T47D (cell line): ENCODE measurements at places on chromosomes 4 and X.

GRCh38 chr4:40722576-40723161, 27.1 kb upstream of the NSUN7 start:
- DNase-seq, result no peak

- no peak for DNase-seq
Measured at GRCh38 chr4:168118116-168118655, 25.8 kb downstream of the ANXA10 start.

DNA sequence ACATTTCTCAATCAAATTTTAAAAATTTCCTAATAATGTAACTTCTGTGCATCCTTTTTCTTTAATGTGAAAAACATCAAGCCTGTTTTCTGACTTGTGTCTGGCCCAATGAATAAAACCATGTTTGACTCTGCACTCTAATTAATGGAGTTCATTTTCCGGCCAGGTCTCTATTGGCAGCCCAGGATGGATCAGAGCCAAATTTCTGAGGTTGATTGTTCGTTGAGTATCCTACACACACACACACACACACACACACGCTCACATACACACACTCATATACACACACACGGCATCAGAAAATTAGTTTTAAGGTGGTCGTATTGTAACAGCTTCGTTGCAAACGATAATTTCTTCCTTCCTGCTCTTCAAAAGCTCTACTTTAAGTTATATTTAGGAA, 28.9 kb upstream of the TLL1 start:
- DNase-seq, result no peak

DNA sequence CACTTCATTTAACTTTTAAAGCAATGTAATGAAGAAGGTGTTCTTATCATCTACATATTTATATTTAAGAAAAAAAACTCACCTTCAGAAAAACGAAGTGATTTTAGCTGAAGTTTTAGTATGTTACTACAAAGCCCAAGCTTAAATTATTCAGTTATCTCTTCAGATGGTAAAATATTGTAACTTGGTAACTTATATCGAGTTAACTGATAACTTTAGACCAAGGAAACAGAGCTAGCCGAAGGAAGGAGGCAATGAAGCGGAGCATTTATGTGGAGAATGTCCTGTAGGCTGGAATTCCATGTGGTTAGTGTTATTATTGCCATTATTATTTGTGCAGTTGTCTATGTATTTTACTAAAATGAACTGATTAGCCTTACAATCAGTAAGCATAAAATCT, 1102.1 kb upstream of the LCORL start:
- no peak for DNase-seq

DNA sequence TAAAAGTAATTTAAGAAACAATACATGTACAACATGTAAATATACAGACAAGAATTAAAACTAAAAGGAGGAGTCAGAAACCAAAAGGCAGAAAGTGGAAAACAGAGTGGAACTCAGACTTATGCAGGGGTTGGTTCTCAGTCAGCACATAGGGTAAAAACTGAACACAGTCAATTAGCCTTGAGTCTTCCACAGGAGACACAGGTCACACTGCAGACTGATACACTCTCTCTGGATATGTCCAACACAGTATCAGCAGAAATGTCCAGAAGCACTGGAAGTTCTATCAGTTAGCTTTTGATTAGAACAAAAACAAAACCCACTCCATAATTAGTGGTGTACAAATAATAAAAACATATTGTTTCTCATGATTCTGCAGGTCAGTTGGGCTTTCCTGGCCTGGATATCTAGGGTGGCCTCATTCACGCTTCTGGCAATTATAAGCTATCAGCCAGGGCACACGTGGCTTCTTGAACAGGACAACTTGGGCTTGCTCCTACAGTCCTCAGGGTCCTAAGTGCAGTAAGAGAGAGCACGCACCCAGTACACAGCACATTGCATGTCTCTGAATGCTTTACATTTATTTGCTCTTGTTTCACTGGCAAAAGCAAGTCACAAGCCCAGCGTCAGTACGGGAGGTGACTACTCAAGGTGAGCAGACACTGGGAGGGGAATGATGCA, 21.6 kb downstream of the TEC start:
- no peak for DNase-seq

GRCh38 chrX:153401133-153401764, at the start of gene PNMA6E:
PNMA6E (minus strand) TSS chrX:153401350; CDS start chrX:153398849, 2,501 bp downstream.
- DNase-seq, result no peak

- DNase-seq, result no peak
Measured at GRCh38 chr4:104940927-104941326, 205.7 kb upstream of the TET2 start.

GRCh38 chr4:3419836-3420605, 21.7 kb upstream of the HGFAC start:
- DNase-seq, result no peak

GRCh38 chr4:189809241-189809735, 131.4 kb upstream of the FRG1 start:
- no peak for DNase-seq

- no peak for DNase-seq
Measured at GRCh38 chr4:52049266-52049665, 1.8 kb upstream of the SPATA18 start.

DNA sequence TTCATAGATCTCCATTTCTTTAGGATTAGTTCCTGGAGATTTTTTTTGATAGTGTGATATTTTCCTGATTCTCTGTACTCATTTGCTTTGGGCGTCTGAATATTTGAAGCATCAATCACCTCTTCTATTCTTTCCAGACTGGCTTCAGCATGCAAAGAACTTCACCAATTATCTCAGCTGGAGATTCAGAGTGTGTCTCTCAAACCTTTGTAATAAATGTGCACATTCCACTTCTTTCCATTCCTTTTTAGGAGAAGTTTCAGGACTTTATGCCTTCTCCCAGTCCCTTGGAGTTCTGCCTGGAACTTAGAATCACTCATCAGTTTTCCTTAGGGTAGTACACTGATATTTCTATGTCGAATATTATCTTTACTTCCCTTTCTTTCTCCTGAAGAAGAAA, 334.8 kb downstream of the TEX13C start:
- DNase-seq, result no peak

GRCh38 chrX:14476205-14476604, 53.1 kb upstream of the GLRA2 start:
- DNase-seq, result no peak

DNA sequence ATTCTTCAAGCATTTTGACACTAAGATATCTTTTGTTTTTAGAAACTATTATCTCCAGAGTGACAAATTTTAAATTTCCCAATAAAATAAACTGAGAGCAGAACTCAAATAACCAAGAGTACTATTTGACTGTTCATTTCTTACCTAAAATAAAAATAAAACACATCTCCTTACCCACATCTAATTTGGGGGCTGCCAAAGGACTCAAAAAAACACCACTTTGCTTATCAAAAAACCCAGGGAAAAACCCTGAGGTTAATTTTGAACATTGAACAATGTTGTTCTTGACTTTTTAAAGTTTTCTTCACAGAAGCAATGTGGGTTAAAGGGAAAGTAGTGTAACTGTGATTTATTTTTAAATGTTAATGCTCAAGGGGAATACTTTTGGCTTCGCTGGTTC, 243.0 kb upstream of the HHIP start:
- DNase-seq, result no peak

GRCh38 chrX:101164766-101165590, 54.6 kb upstream of the DRP2 start:
- no peak for DNase-seq

GRCh38 chr4:10461091-10461849, 4.0 kb upstream of the ZNF518B start:
- peak; percentile 70 for DNase-seq

DNA sequence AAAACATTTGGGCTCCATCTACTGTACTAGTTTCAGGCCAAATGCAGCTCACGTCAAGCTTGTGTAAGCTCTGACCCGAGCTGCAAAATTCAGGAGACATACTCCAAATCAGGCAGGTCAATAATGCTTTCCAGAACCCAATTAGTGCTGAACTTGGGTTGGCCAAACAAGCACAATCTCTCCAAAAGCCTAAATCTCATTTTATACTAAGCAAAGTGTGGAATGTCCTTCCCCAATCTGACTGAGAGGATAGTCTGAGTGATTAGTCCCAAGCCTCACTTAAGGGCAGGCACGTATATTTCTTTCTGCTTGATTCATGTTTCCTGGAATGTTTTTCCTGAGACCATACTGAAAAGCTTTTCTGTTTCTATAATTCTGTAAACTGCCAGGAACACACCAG, 79.9 kb downstream of the NKX6-1 start:
- DNase-seq, result no peak

DNA sequence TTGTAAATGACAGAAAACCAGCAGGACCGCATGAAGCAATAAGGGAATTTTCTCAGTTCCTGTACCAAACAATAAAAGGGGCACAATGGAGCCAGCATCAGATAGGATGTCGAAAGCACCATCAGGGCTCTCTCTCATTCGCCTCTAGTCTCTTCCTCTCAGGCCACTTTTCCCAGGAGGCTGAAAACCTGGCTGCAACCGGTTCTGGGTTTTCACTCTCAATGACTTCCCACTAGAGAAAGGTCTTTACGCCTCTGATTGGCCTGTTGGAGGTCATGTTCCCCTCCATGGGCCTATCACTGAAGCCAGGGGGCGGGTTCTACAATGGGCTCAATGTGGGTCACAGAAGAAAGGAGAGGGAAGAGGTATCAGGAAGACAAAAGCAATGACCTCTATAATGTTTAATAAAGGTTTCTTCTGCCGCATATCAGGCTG, 29.3 kb downstream of the ZNF827 start:
- peak; percentile 94 for DNase-seq

- DNase-seq, result no peak
Measured at GRCh38 chr4:858041-858481, 32.1 kb upstream of the CPLX1 start.

GRCh38 chr4:141636771-141637460, 533 bp downstream of the IL15 start:
- DNase-seq, result peak; percentile 54

DNA sequence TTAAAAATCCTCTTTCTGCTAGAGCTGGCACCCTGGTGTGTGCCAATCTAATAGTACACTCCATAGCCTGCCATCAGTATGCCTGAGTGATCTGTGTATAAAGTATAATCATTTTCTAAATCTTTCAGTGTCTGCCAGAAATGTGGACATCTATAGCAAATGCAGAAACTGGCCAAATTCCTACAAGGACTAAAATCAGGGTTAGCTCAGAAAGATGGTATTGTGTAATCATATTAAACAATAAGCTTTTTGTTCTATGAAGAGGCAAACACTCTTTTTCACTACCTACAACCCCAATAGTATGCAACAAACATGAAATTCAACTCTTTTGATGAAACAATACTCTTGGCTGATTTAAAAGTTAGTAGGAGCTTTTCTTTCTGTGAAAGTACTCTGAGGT, 7.7 kb upstream of the TXLNG start:
- DNase-seq, result no peak

GRCh38 chr4:83305187-83305586, 20.6 kb upstream of the COQ2 start:
- no peak for DNase-seq

- DNase-seq, result no peak
Measured at GRCh38 chrX:36543499-36543898, 464.7 kb upstream of the FAM47C start.

GRCh38 chrX:53558646-53559045, 124.5 kb upstream of the HSD17B10 start:
- DNase-seq, result no peak

GRCh38 chr4:7725951-7726350, 213.7 kb downstream of the AFAP1 start:
- no peak for DNase-seq

- no peak for DNase-seq
Measured at GRCh38 chr4:116018831-116019230, 905.4 kb upstream of the NDST4 start.

DNA sequence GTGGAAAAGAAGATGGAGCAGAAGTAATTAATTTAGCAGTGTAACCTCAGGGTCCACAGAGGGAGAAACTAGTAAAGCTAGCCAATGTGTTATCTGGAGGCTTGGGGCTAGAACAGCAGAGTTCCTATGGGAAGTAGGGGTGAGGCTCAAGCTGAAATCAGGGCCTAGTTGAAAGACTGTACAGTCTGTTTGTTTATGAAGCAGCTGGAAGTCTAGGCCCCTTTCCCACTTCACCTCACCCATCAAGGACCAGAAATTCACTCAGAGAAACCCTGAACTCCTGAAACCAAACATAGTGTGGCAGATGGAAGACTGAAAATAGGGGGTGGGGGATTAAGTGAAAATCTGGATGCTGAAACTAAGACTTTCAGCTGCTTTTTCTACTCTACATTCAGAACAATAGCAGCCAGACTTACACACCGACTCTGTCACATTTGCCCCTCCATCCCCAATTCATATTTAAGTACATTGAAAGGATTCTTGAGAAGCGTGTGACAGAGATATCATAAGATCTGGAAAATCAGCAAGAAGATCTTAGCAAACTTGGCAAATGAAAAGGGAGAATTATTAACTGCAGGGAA, 32.6 kb upstream of the FAM241A start:
- no peak for DNase-seq

DNA sequence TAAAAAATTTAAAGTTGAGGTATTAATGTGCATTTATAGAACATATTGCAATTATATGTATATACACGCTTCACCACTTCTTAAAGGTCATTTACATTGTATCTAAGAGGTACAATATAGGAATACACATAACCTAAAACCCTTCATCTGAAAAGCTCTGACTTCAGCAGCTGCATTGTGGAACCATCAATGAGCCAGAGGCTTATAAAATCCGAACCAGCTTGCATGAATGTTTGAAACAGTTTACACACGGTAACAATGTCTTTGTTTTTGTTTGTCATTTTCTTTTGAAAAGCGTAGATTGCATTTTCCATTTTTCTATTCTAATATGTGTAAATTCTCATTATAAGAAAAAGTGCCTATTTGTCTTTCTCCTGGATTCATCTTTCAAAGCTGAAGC, 221.6 kb downstream of the DCLK2 start:
- no peak for DNase-seq

DNA sequence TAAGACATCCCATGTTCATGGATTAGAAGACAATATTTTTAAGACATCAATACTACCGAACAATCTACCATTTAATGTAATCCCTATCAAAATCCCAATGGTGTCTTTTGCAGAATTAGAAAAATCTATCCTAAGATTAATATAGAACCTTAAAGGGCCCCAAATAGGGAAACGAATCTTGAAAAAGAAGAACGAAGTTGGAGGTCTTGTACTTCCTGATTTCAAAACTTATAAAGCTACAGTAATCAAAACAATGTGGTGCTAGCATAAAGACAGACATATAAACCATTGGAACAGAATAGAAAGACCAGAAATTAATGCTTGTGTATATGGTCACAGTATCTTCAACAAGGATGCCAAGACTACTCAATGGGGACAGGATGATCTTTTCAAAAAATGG, 42.0 kb downstream of the CENPE start:
- DNase-seq, result no peak

GRCh38 chr4:128776794-128777216, 32.7 kb upstream of the JADE1 start:
- no peak for DNase-seq

GRCh38 chr4:86972997-86973396, 38.2 kb downstream of the AFF1 start:
- peak; percentile 47 for DNase-seq
